ENCODE measurements at places on chromosomes 7 and 10. TPM values are rescaled to one million over a fixed set of nuclear protein-coding genes. Genes with fewer than 3 reads are reported as not detected.

Gene SPRN
- total RNA-seq, result not detected

Gene HOXA6
- 0.96 TPM for total RNA-seq

Gene GPER1
- total RNA-seq, result 2.5 TPM

Gene HOXA1
- 3.9 TPM for total RNA-seq

Gene SOSTDC1
- total RNA-seq, result 0.26 TPM

Gene LANCL2
- total RNA-seq, result 20.3 TPM

Gene WDFY4
- total RNA-seq, result not detected

Gene KAZALD1
- total RNA-seq, result 35.4 TPM

Gene ZNF853
- total RNA-seq, result not detected

Gene TMUB1
- total RNA-seq, result 67.2 TPM

Gene GLRX3
- 332 TPM for total RNA-seq

All from Caki2 (cell line).